Stimulated activated CD4-positive, alpha-beta T cell treated with anti-CD3 and anti-CD28 coated beads, Interleukin-4, amount 100 ng/mL, for 24 hours (primary cell): ENCODE measurements at places on chromosomes 5 and 9.

DNA sequence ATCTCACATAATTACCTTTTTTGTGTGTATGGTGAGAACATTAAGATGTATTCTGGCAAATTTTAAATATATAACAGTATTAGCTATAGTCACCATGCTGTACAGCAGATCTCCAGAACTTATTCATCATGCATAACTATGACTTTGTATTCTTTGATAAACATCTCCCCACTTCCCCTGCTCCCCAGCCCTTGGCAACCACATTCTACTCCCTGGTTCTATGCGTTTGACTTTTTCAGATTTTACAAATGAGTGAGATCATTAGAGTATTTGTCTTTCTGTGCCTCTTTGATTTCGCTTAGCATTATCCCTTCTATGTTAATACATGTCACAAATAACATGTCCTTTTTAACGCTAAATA is 49.4 kb downstream of the SMC2 start:
- DNase-seq: no peak

DNA sequence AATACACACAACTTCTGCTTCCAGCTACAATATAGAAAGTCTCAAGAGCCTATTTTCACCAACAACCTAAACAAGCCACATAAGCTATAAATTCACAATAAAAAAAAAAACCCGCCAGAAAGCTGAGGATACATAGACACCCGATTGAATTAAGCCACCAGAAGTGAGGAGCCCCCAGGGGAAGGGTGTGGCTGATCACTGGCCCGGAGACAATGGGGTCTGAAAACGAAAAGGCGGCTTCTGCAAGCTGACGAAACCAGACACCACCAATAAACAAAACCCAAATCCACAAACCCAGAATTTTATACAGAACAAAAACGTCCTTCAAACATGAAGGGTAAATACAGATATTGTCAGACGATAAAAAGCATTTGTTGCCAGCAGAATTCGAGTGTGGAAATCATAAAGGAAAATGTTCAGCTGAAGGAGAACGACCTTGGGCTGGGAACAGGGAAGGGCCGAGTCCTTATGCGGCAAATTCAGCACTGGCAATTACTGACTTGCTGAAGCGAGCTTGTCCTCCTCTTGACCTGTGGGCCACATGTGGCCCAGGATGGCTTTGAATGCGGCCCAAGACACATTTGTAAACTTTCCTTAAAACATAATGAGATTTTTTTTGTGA is 39.6 kb upstream of the CEP72 start:
- no peak for DNase-seq

DNA sequence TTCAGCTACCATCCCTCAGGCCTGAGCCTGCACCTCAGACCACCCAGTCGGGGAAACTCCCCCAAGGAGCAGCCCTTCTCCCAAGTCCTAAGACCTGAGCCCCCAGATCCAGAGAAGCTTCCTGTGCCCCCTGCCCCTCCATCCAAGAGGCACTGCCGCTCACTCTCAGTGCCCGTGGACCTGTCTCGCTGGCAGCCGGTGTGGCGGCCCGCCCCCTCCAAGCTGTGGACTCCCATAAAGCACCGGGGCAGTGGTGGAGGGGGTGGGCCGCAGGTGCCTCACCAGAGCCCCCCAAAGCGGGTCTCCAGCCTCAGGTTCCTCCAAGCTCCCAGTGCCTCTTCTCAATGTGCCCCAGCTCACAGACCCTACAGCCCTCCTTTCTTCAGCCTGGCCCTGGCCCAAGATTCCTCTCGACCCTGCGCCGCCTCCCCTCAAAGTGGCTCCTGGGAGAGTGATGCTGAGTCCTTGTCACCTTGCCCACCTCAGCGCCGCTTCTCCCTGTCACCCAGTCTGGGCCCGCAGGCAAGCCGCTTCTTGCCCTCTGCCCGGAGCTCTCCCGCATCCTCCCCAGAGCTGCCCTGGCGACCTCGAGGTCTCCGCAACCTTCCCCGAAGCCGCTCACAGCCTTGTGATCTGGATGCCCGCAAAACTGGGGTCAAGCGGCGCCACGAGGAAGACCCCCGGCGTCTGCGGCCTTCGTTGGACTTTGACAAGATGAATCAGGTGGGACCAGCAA is 7.0 kb downstream of the FAM53C start:
- no peak for DNase-seq

GRCh38 chr5:138793575-138793974 is 40.4 kb downstream of the CTNNA1 start:
- DNase-seq: no peak

- DNase-seq: no peak
These were observed 133.9 kb downstream of the JAKMIP2 start for GRCh38 chr5:147648597-147648996.

DNA sequence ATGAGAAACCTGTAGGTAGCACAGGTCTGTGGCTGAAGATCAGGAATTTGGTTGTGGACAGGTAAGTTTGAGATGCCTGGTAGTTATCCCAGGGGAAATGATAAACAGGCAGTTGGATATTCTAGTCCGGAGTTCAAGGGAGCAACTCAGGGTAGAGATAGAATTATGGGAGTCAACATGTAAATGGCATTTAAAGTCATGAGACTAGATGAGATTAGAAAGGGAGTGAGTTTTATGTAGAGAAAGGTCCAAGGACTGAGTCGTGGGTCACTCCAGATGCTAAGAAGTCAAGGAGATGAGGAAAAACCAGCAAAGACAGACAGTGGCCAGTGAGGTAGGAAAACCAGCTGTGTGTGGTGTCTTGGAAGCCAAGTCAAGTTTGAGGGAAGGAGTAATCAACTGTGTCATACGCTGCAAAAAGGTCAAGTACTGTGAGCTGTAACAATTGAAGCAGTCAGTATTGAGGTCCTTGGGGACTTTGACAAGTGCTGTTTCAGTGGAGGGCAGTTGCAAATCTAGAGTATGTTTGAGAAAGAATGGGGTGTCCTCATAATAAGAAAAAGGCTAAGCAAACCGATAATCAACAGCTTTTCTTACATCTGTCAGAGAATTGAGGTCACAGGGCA is 18.2 kb downstream of the GNPDA1 start:
- DNase-seq: no peak
